ENCODE measurements at places on chromosomes 5 and 9. TPM values are rescaled to one million over a fixed set of nuclear protein-coding genes. Genes with fewer than 3 reads are reported as not detected.

- DNase-seq, result no peak
- H3K4me1 ChIP-seq, result no peaks in the 10 kb centered on the region
- H3K4me3 ChIP-seq, result no peak overlapping the region
These were observed 16.7 kb upstream of the SLCO4C1 start for GRCh38 chr5:102312586-102313370.

The BTNL3 gene
- not detected for total RNA-seq

The PLEKHG4B gene
- not detected for total RNA-seq

DNA sequence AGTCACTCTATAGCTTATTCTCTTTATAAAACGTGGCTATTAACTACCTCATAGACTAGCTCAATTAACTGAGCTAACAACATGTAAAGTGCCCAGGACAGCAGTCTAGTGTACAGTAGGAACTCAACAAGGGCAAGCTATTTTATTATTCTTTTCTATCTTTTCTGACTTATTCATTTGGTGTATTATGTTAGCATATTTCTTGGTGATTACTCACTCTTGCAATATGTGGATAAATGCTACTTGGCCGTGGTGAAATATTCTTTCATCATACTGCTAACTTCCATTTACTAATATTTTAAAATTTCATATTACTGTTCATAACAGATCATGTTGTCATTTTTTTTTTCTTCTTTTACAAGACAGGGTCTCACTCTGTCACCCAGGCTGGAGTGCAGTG lies 4.9 kb downstream of the SLC25A51 start:
- H3K4me3 ChIP-seq, result no peak overlapping the region
- H3K27me3 ChIP-seq, result no peaks in the 10 kb centered on the region
- no peak overlapping the region for H3K27ac ChIP-seq
- DNase-seq, result no peak
- peaks cover 30% of the 10 kb centered on the region for H3K36me3 ChIP-seq

The WDR55 gene
- total RNA-seq, result 40.6 TPM

DNA sequence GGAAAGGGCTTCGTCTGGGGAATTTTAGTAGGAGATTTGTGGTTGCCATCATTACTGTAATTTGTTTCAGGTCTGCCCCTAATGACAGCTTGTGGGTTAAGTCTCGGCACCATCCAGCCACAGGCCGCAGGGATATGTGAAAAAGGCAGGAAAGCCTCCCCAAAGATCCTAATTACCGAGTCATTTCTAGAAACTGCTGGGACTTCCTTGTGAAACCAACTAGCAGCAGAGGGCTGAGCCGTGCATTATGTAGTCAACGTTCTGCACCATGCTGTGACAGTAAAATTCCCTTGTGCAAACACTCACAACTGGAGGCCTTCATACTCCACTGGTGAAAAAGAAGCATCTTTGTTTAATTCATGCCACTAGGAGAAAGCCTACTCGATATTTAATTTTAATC lies 230.3 kb downstream of the MPDZ start:
- no peak overlapping the region for H3K4me3 ChIP-seq
- DNase-seq, result no peak
- no peaks in the 10 kb centered on the region for H3K4me1 ChIP-seq
- H3K36me3 ChIP-seq, result peaks cover 1% of the 10 kb centered on the region

The SPINK7 gene
- not detected for total RNA-seq

The PCA3 gene
- not detected for total RNA-seq

The MSX2 gene
- not detected for total RNA-seq

- no peaks in the 10 kb centered on the region for H3K27me3 ChIP-seq
- DNase-seq, result no peak
- H3K4me3 ChIP-seq, result no peak overlapping the region
- H3K27ac ChIP-seq, result peak overlapping the region; percentile 30
These were observed 57.1 kb downstream of the TBCA start for GRCh38 chr5:77718934-77719610.

GRCh38 chr5:145965804-145966203 lies 29.4 kb downstream of the SH3RF2 start:
- H3K27ac ChIP-seq, result no peak overlapping the region
- no peaks in the 10 kb centered on the region for H3K4me1 ChIP-seq
- H3K27me3 ChIP-seq, result peaks cover 24% of the 10 kb centered on the region
- no peak for DNase-seq
- no peaks in the 10 kb centered on the region for H3K36me3 ChIP-seq

The MARCOL gene
- total RNA-seq, result not detected
